ENCODE measurements at places on chromosomes 13 and 19.
A peak's percentile ranks its signal among the peaks of the same experiment; 100 is the strongest.

DNA sequence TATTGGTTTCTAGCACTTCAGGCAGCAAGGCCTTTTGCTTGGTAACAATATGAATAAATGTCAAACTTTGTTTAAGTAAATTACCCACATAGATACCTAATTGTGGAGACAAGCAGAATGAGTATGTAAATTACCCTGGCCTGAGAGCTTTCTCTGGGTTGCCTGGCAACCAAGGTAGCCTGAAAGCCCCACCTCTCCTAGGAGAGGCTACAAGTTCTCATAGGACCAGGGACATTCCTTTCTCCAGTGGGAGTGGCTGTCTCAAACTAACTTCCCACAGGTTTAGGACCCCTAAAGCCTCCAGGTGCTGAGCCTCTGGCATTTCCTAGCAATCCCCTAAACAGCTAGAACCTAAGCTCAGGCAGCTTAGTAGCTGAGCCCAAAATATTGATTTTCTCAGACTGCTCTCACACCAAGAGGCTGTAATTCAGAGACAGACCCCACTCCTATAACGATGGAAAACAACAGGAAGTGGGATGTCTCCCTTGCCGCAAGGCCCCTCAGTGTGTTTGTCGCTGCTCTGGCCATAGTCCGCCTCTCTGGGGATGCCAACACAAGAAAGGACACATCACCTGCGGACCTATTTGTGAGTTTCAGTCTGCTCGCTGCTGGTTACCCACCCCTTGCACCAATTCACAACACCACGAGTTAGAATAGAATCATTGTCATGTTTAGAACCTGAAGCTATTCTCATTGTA lies 207.3 kb downstream of the DLEU7 start:
- DNase-seq = no peak

DNA sequence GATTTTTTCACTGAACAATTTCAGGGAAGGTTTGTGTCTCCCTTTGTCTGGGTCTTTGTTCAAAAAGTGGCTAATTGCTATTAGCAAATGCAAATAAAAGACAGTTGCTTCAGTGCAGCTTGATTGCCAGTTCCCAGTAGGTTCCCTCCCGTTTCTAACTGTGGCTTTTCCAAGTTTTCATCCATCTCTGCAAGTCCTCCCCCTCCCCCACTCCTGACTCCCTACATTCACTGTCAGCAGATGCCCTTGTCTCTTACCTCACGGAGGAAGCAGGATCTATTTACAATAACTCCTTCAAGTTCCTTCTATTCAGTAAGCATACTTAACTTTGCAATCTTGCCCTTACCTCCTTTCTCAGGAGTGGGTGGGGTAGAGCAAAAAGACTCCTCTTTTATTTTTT lies 55.4 kb upstream of the SCEL start:
- DNase-seq = no peak

GRCh38 chr13:98406971-98407370 lies 169.9 kb downstream of the STK24 start:
- no peak for DNase-seq

- DNase-seq = no peak
These were observed 789.1 kb upstream of the SLITRK5 start for GRCh38 chr13:86882107-86882506.

DNA sequence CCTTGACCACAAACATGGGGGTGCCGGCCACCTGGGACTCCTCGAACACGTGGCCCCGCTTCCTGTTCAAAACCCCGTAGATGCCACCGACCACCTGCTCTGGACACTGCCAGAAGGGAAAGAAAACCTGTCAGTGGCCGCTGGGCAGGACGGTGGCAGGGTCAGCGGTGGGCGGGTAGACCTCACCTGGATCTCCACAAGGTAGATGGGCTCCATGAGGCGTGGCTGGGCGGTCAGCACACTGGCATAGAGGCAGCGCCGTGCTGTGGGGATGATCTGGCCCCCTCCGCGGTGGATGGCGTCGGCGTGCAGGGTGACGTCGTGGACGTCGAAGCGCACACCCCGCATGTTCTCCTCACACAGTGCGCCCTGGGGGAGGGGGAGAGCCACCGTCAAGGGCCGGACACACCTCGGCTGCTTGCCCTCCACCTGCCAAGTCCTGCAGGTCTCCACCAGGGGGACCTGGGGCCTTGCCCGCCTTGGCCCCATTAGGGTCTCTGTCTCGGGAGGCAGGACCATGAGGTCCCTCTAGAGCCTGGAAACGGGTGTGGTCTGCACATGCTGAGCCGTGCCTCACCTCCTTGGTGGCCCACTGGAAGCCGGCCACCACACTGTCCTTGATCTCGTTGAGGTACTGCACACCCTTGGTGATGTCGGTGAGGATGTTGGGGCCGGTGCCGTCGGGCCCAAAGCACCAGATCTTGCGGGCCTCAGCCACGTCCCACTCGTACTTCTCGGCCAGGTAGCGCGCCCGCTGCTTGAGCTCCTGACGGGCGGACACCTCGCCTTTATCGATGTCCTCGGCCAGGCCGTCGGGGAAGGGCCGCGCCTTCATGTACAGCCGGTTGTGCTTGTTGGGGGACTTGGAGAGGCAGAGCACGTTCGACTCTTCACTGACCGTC lies 6.6 kb upstream of the DAPK3 start:
- DNase-seq = no peak

- DNase-seq = no peak
These were observed 239.2 kb upstream of the RFC3 start for GRCh38 chr13:33578786-33579185.

DNA sequence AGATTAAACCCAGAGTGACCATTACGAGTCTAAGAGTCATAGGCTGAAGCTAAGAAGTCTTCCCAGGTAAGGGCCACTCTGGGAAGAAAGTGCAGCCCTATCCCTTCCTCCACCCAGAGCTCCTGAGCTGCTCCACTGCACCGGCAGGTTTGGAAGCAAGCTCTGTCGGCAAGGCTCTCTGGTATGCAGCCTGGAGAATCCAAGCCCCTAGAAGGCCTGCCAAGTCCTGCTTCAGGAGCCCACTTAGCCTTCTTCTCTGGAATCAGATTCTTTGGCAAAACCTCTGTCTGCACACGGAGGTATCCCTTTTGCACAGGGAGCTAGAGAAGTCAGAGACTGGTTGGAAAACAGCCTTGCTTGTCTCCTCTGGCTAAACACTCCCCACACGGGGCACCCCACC lies 58.5 kb downstream of the CEBPG start:
- no peak for DNase-seq

DNA sequence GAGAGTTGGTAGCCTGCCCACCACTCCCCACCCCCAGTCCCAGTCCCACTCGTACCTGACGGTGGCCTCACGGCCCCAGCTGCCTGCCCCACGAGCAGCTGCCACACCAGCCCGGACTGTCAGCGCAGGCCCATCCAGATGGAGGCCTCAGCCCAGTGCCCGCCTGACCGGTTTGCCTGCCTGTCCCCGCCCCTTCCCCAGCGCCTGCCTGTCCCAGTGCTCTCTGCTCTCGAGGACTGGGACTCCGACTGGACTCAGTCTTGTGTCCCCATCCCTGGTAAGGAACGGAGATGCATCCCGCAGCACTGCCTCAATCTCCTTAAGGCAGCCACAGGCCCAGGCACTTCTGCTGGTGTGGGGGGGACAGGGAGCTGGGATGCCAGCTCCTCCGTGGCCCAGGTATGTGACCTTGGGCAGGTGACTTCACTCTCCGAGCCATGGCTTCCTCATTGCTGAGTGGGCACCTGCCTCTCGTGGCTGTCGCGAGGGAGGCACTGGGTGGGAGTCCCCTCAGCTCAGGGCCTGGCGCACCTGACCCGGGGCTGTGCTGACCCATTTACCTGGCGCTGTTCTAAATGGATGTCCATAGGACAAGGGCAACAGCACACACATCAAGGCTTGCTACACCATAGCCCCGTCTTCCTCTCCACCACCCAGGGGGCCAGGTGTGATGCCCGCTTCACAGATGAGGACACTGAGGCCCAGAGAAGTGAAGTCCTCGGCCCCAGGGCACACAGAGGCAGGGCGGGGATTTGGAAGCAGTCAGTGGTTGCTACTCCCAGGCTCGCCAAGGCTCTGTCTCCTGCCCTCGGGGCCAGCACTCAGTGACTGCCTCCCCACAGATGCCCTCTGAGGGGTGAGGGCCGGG lies at the start of gene NKPD1:
Gene NKPD1 (minus strand): TSS at position 113 of the 868 bp plus-strand sequence. CDS start 832 bp downstream, outside the sequence.
- no peak for DNase-seq

DNA sequence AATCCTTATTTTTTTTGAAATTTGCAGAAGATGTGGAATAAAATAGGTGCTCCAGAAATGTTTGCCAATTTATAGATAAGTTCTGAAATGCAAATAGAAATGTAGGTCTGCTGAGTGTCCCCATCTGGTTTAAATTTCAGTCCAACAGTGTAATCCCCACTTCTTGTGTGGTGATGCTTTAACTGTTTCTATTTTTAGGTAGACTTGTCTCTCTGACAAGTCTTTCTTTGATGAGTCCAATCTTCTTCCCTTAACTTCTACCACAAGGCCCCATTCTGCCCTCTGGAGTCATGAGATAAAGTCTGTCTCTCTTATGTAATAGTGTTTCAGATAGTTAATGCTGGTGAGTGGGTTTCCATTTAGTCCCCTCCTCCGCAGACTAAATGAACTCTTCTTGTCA lies 390.4 kb downstream of the RFC3 start:
- DNase-seq = no peak

GRCh38 chr13:78409172-78409571 lies 194.2 kb downstream of the POU4F1 start:
- DNase-seq = no peak

DNA sequence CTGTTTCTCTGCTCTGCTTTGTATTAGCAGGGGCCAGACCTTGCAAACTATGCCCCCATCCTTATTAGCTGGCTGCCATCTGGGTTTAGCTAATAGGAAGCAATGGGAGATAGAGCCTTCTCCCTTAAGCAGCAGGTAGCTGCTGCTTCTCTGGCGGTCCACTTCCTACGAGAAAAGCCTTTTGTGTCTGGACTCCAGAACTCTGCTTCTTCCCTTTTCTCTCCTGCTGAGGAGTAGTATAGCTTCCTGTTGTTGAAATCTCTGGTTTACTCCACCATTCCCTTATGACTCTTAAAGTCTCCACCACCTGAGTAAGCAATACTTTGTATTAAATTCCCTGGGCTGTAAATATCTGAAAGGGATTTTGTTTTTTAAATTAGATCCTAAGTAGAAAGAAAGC lies 147.1 kb downstream of the DNAJC15 start:
- DNase-seq = no peak

DNA sequence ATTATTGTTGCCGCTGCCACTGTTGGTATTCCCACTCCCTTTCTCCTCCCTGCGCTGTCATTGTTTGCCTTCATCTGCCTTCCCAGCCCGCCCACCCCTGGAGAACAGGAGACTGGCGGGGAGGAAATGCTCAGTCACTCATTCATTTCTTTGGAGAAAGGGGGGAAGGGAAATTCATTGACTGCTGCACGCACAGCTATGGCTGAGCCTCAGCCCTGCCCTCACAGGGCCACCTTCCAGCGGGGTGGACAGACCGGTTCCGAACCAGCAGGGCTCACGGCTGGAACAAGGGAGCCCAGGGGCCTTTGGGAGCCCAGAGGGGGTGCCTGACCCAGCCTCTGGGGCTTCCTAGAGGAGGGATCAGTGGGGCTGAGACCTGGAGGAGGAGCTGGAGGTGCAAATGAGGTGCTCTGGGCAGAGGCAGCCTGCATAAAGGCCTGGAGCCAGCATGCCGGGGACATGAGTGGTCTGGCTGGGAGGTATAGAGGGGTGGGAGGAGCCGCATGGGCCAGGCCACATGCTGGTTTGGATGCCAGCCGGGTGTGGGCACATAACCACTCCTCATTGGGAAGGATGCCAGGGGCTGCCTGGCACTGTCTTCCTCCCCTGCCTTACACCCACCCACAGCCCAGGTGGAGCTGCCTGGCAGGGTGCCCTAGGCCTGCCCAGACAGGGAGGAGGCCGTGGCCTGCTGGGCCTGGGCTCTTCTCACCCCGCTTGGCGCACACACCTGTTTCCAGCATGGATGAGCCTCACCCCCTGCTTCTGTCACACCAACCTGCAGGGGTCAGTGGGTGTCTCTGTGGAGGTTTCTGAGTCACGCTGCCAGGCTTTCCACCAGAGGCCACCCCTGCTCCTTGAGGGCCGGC lies 26.8 kb downstream of the PPP5C start:
- no peak for DNase-seq

GRCh38 chr19:48118131-48118517 lies 7.5 kb upstream of the PLA2G4C start:
- DNase-seq = no peak

- peak; percentile 77 for DNase-seq
These were observed at the start of gene ZNF578 for GRCh38 chr19:52453324-52454094. Gene ZNF578, plus strand, starts transcription at chr19:52453553. Its CDS starts 48,293 bp downstream, at chr19:52501846.

GRCh38 chr13:19852766-19853165 lies 10.7 kb downstream of the ZMYM5 start:
- no peak for DNase-seq

DNA sequence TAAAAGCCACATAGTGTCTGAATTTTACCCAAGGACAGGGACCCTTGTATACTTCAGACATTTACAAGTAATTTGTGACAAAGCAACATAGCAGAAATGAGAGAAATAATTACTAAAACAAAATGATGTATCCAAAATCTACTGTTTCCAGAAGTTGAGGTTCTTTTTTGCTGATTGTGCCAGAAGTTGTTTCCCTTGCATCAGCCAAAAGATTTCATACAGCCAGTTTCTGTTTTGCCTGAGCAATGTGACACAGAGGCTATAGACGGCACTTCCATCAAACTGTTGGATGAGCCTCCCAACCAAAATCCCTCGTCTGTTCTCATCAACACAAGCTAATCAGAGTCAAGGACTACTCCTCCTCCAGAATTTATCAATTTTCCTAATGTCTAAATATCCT lies 913.2 kb upstream of the GPC6 start:
- no peak for DNase-seq

DNA sequence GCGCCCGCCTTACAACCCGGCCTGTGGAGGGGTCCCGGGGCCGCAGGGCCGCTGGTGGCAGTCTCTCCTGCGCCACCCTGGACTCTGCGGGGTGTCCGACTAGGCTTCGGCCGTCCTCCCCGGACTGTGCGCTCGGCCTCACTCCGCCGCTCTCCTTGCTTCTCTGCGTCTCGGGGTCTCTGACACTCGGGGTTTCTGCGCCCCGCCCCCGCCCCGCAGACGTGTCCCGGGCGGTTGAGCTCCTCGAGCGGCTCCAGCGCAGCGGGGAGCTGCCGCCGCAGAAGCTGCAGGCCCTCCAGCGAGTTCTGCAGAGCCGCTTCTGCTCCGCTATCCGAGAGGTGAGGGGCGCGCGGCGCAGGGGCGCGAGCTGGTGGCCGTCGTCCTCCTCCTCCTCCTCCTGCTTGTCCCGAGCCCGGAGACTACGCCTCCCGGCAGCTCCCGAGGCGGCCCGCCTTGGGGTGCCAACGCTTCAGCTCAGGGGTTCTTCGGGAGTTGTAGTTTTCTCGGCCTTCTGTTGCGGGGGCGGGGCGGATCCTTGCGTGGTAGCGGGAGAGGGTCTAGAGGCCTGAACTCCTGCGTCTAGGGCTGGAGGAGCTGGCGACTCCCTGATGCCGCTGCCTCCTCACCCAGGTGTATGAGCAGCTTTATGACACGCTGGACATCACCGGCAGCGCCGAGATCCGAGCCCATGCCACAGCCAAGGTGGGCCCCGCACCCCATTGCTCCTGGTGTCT lies 627 bp downstream of the LIN7B start:
- DNase-seq = peak; percentile 55

GRCh38 chr13:76848596-76848995 lies 37.6 kb downstream of the KCTD12 start:
- DNase-seq = no peak

- DNase-seq = no peak
These were observed 116.7 kb downstream of the FREM2 start for GRCh38 chr13:38803531-38803930.

All from stimulated activated CD4-positive, alpha-beta T cell treated with anti-CD3 and anti-CD28 coated beads, Interleukin-1b, Interleukin-23, amount 100 ng/mL, for 48 hours (primary cell).